ENCODE measurements at places on chromosomes 7 and 10.

DNA sequence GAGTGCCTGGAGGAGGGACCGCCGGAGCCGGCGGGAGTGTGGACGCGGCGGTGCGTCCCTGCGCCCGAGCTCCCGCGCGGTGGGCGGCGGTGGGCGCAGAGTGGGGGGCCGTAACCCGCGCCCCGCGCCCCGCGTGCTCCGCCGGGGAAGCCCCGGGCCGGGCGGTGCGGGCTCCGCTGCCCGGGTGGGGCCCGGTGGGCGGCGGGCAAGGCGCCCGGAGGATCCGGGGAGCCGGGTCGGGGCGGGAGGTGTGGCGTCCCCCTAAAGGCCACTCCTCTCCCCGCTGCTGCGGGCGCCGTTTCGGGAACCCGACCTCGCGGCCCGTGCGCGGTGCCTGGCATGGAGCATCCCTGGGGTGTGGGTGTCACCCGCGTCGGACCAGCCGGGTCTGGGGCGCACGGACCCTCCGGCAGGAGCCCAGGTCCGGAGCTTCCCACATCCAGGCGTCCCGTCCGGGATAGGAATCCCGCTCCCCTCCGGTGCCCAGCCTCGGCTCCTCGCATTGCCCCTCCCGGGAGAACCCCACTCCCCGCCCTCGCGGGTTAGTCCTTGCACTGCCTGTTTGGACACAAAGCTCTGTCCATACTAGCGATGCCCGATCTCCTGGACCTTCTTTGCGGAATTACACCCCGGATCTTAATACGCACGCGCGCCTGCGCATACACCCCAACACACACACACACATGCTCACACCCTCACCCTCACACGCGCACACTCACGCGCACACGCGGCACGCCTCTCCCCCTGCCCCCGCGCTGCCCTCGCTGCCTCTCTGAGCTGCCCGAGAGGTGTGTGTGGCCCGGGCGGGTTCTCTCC lies 723 bp downstream of the MTURN start:
- peak; percentile 66 for DNase-seq

- DNase-seq, result no peak
Observed at GRCh38 chr7:1546274-1546908, 9.6 kb downstream of the TMEM184A start.

GRCh38 chr10:61323726-61324125 lies 129.5 kb downstream of the TMEM26 start:
- no peak for DNase-seq

DNA sequence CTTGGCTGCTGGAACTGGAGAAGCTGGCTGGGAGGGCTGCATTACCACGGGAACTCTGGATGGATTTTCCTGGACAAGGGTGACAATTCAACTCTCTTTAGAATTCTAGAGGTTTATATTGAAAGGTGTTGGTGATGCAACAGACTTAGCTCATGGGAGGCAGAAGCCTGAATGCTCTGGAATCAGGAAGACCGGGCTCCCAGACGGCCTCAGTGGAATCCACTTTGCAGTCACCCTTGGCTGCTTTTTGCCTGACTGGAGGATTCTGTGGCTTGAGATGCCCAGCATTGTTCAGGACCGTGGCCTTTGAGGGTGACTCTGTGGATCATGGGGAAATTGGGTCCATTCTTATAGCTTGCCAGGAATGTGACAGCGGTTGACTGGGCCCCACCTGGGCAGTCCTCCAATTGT lies 32.3 kb downstream of the PYROXD2 start:
- no peak for DNase-seq

- DNase-seq, result no peak
Observed at GRCh38 chr7:133315332-133316040, 62.6 kb downstream of the EXOC4 start.

- DNase-seq, result no peak
Observed at GRCh38 chr10:64463406-64463805, 942.2 kb downstream of the REEP3 start.

DNA sequence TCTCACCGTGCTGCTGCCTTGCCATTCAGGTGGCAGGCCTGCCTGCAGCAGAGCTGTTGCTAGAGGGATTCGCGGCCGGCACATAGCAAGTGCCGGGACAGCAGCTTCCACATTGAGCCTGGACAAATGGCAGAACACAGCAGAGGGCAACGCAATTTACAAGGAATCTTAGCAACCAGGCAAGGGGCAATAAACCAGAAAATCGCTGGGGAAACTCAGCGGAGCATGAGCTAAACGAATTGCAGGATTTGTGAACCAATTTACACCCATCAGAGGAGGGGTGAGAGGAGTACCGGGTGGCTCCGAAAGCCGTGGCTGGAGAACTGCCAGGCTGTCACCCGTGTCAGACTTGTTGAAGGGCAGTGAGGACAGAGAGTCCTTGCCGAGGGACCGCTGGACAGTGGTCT lies 58.6 kb upstream of the LOXL4 start:
- DNase-seq, result no peak

DNA sequence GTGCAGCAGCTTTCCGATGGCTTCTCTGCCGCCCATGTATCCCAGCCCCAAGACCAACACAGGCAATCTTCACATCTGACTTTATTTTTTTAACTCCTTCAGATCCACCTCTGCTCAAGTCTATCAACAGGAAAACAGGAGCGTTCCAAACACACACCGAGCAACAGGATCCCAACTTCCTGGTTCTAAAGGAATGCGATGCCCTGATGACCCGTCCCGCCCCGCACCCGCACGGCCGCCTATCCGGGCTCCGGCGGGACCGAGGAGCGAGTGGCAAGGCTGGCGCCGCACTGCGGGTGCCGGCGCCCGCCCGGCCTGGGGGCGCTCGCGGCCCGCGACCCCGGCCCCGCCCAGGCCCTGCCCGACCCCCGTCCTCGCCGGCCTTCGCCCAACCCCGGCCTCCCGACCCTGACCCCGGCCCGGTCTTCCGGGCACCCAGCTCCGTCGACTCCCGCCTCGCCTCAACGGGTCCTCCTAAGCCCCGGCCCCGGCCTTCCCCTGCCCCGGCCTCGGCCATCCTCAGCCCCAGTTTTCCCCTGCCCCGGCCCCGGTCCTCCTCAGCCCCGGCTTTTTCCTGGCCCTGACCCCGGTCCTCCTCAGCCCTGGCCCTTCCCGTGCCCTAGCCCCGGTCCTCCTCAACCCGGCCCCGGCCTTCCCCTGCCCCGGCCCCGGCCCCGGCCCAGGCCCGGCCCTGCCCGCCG lies 730 bp downstream of the LARP4B start:
- peak; percentile 26 for DNase-seq

GRCh38 chr7:41148521-41148951 lies 554.4 kb downstream of the INHBA start:
- DNase-seq, result no peak

DNA sequence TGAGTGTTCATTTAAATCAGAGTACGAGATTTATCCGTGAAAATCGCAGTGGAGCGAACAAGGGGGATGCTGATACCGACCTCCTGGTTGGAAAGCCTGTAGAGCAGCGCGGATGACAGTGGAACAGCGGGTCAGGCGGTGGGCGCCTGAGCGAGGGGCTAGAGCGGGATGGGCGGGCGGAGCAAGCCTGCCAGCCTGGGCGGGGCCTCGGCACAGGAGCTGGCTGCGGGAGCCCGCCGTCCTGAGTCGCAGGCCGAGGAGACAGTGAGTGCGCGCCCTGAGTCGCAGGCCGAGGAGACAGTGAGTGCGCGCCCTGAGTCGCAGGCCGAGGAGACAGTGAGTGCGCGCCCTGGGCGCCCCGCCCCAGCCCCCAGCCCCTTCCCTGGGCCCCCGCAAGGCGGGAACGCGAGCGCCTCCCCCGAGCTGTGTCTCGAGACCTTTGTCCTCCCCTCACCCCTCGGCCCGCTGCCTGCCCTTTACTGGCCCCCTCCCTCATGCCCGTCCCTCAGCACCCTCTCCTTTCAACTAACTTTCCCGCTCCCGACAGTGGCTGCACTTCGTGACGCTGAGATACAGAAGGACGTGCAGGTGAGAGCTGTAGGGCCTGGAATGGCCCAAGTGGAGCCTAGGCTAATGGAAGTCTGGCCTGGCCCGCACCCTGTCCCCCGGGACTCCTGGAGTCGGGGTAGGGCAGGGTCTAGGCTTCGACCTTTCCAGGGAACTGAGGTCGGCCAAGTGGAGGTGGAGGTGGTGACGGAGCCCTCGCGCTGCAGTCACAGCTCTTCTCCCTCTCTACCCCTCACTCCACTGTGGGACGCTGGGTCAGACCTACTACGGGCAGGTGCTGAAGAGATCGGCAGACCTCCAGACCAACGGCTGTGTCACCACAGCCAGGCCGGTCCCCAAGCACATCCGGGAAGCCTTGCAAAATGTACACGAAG lies at the start of gene AS3MT:
AS3MT (plus strand) TSS at position 213 of the 941 bp plus-strand sequence; CDS start at position 336, 123 bp downstream.
- DNase-seq, result peak; percentile 22

DNA sequence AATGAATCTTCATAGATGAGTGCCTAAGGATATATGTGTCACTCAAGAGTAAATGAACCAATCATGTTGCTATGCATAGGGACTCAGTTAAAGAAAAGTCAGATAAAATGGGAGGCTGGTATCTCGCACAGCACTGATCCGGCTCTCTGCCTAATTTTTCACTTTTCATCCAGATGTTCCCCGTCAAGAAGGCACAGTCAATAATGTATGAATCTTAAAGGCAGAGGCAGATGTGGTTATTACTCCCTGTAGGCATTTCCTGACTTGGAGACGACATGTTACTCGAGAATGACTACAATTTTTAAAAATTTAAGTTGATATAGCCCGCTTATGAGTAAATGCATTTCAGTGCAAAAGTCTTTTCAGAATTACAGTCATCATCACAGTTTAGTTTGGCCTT lies 113.6 kb downstream of the TBXAS1 start:
- no peak for DNase-seq

- no peak for DNase-seq
Observed at GRCh38 chr10:22552888-22553378, 161.4 kb downstream of the PIP4K2A start.

DNA sequence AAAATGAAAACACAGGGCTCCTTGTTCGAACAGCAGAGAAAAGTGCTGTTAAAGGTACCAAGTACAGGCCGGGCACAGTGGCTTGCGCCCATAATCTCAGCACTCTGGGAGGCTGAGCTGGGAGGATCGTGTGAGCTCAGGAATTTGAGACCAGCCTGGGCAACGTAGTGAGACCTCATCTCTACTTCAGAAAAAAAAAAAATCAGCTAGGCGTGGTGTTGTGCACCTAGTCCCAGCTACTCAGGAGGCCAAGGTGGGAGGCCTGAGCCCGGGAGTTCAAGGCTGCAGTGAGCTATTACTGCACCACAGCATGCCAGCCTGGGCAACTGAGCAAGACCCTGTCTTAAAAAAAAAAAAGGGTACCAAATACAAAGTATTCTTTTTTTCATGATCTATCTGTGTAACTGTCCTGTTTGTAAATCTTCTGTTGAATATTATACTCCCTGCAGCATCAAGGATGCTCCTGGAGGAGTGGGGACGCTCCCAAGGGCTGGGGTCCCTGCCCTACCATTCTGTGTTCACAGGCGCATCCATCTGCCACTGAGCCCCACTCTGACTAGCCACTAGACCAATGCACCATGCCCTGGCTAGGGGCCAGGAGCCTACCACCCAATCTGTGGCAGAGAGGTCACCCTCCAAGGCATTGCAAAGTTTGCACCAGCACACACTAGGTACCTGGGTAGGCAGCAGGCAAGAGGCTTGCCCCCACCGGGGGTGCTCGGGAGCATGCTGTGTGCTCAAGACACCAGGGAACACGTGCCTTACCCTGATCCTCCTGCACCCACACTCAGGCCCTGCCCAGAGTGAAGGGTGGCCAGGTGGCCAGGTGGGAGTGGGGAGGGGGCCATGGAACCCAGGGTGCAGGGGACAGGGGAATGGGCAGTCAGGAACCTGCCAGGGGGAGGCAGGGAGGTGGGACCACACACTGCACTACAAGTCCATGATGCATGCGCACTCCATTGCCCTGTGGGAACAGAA lies 67.3 kb upstream of the KMT2C start:
- no peak for DNase-seq

- DNase-seq, result no peak
Observed at GRCh38 chr7:80450621-80451308, 61.1 kb downstream of the GNAT3 start.

- peak; percentile 66 for DNase-seq
Observed at GRCh38 chr10:33265621-33266020, 68.8 kb downstream of the NRP1 start.

- no peak for DNase-seq
Observed at GRCh38 chr10:81872206-81872862, 2.7 kb upstream of the NRG3 start.

- DNase-seq, result no peak
Observed at GRCh38 chr10:84626397-84627087, 298.2 kb downstream of the CCSER2 start.

- DNase-seq, result no peak
Observed at GRCh38 chr7:147492606-147493005, 1098.0 kb upstream of the C7orf33 start.

DNA sequence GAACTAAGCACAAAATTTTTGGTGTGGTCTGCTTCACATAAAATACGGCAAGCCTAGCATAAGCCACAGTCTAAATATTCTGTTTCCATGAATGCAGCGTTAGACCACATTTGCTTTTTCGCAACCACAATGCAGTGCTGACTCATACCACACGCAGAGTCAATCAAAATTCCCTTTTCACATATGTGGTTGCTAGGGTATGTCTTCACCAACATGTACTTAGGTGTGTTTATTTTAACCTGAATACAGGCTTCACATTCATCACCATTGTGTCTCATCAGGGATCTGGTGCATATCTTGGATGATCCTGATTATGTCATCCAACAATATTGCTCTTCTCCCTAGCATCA lies 90.8 kb downstream of the CHN2 start:
- peak; percentile 39 for DNase-seq

- no peak for DNase-seq
Observed at GRCh38 chr10:65940816-65941662, 984.8 kb upstream of the LRRTM3 start.

DNA sequence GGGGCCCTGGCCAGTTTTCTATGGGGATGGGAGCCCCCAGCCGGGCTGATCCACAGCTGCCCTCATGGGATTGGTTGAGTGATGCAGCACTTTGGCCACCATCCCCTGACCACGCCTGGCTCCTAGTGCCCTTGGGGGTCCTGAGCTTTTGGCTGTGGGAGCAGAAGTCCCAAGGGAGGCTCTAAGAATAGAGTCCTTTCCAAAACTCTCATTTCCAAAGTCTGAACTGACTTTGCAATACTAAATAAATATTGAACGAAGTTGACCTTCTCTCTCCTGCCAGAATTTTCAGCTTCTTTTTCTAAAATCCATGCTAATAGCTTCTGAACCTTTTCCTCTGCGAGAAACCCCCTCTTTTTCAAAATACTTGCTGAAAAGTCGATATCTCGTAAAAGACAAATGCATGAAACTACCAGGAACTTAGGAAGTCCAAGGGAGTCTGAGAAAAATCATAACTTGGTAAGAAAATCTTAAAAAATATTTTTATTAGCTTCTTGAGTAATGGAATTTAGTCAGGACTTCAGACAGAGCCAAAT lies 62.7 kb upstream of the IGFBP3 start:
- DNase-seq, result no peak

Data from activated CD4-positive, alpha-beta T cell treated with anti-CD3 and anti-CD28 coated beads, Interleukin-2, amount 50 U/mL, for 48 hours (primary cell).